MCF 10A (cell line): ENCODE measurements at places on chromosomes 5 and 9.
A peak's percentile ranks its signal among the peaks of the same experiment; 100 is the strongest.

DNA sequence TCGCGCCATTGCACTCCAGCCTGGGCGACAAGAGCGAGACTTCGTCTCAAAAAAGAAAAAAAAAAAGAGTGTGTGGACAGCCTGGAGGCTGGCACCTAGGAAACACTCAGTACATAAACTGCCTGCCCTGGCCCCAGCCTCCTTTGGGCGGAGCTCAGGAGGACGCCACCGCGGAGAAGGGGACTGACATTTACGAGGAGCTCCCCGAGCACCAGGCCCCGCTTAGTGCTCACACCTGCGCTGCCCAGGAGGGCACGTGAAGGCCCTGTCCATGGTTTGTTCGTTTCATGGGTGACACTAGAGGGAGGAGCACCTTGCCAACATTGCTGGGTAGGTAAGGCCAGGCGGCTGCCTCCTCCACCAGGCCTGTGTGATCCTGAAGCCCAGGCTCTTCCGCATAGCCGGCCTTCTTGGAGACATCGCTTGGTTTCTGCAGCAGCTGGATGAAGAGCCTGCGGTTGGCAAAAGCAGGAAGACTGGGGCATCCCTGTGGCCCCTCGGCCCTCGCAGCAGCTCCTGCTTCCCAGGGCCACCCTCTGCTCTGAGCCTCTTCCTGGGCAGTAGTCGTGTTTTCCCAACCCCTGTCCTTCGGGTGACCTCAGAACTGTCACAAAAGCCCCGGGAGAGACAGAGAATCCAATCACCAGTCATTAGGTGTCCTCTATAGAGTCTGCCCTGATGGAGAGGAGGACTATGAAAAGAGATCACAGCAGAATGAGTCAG lies 26.2 kb upstream of the LAMC3 start:
- no peak for DNase-seq

- DNase-seq, result peak; percentile 20
These were observed 46.8 kb downstream of the APTX start for GRCh38 chr9:32954642-32955041.

- peak; percentile 40 for DNase-seq
These were observed 94.5 kb upstream of the LIFR start for GRCh38 chr5:38650946-38651345.

GRCh38 chr5:33934176-33934575 lies 2.0 kb upstream of the RXFP3 start:
- no peak for DNase-seq

DNA sequence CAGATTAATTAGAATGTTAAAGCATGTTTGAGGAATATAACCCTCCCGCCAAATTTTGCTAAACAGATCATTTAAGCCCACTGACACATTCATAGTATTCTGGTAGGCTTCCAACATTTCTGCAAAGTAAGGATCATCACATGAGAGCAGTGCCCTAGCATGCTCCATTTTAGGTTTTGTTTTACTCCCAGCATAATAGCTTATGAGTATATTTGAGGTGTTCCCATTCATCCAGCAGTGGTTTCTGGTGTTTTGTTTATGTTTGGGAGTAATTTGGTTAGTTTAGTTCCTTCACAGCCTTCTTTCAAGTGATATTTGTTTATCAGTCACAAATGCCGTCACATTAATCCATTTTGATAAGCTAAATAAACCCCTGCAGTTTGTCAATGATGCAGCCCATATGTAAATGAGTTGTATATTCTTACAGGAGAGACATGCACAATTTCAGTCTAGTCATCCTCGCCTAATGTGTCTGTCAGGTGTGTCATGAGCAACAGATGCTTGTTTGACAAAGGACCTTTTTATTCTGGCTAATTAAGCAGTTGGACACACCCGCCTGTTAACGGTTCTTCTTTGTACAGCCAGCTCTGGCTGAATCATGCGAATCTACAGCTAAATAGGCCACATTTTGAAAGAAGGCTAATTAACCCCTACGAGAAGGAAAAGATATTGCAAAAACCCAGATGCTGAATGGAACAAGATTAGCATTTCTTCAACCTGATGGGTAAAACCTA lies 124.4 kb downstream of the RFX3 start:
- DNase-seq, result no peak

DNA sequence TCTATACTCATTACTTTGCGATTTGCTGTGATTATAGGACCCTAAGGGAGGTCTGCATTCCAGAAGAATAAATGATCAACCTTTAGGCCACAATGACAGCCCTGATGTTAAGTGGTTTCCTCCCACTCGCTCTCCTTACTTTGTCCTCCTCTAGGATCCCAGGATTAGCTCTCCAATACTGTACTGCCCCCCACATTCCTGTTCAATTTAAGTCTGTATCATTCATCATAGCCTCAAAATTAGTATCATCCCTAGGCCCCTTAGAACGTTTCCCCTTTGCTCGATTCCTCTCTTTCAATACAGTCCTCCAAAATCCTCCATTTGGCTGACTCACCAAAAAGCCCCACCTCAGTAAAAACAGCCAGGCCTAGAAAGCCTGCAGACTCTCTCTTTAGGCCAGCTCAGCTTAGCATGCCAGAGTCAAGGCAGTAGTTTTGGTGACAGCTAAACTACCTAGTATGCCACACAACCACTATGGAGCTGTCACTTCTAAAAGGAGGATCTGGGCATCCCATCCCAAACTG lies 24.4 kb downstream of the RNF145 start:
- DNase-seq, result peak; percentile 77

- DNase-seq, result no peak
These were observed 129.2 kb downstream of the MYO10 start for GRCh38 chr5:16806711-16807546.

DNA sequence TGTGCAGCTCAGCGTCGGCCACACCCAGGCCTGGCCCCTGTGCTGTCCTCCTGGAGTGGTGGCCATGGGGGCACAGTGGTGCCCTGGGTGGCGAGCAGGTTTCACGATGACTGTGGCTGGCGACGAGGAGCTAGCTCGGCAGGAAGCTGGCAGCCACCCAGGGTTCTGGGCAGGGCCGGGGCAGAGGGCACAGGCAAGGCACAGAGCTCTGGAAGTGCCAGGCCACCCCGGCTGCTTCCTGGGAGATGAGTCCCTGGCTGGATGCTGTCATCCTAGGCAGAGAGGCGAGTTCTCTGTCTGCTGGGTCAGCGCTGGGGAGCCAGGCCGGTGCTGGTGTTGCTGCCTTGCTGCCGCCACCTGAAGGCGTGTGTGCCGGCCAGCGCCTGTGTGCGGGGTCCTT lies 51.7 kb downstream of the RXRA start:
- DNase-seq, result peak; percentile 81

DNA sequence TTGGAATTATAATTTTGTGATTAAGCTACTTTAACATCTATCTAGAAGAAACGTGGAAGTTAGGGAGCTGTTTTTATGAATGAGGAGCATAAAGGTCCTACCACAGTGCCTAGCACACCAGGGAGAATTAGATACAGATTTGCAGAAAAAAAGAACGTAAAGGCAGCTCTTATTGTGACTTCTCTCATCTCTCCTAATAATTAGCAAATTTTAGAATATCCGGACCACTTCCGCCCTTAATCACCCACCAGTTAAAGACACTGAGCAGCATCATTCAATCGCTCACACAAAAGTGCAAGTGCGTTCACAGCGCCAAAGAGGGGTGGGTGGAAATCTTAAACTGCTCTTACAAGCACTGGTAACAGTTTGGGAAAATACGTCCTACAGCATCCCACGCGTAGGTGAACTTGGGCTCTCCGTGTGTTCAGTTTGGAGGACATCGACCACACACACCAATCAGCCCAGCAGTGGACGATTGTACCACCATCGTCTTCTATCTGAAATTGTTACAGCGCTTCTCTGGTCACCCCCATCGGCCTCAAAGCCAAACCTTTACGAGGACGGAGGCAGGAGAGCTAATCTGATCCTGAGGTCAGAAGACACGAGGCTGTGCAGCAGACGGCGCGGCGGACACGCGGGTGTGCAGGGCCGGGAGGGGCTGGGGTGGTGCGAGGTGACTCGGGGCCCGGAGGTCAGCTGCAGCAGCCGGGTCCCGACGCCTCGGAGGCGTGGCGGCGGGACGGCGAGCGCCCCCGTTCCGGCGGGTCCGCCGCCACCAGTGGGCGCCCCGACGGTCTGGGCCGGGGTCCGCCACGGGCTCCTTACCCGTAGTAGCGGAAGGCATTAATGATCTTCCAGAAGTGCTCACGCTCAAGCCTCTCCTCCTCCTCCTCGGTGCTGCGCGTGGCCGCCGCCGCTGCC lies 646 bp downstream of the CARNMT1 start:
- peak; percentile 50 for DNase-seq

DNA sequence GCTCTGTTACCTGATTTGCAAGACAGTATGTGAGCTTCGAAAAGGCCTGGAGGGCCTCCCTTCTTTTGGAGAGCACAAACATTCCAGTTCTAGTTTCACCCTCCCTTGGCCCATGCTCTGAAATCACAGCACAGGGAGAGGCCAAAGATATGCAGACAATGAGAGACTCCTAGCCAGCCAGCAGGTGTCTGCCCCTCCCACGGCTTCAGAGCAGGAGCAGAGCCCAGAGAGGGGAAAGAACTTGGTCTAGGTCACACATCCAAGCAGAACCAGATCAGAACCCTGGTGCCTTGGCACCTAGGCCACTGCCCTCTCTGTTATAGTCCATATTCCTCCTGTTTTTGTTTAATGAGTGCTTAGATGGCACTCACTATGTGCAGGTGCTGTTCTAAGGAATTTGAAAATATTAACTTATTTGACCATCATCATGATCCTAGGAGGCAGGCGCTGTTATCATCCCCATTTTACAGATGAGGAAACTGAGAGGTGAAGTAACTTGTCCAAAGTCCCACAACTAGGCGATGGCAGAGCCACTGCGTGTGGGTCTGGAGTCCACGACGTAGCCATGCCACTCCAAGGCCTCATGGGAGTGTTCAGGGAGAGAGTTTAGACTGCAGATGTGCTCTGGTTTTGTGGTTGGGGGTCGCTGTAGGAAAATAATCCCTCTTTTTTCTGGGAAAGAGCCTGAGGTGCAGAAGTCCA lies 27.2 kb downstream of the TMOD1 start:
- DNase-seq, result no peak

DNA sequence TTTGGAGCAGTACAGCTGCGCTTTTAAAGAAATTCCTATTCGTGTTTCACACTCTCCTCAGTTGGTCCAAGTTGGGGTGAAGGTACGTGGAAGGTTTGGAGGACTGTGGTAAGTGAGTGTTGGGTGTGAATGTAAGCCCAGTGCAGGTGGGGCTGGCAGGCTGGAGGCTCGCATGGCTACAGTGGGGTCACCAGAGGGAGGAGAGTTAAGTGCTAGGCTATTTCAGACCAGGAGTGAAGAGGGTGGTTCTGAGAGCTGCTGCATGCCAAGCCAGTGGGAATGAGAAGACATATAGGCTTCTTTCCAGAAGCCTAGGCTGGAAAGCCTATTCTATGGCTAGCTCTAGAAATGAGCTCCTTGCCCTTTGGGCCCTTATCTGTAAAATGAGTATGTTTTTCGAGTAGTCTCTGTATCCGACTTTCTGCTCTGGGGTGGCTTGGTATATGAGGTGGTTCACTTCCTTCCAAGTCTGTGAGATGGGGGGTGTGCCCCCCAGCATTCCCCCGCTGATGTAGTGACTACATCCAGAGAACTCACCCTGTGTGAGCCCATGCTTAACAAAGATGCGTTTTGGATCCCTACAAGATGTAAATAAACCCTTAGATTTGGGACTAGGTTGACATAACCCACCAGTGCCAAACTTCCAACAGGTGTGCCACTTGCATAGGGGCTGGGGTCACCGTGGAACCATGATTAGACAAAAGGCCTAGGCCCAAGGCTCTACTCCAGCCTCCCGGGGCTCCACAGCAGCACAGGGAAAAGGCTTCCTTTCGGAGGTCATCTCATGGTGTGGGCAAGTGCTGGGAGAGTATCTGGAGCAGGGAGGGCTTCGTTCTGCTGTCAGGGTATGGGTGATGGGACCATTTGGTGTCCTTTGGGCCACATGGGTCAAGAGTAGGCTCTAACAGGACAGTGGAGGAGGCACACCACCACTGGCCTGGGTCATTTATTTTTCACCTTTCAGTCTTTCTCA lies 2.6 kb downstream of the TCF7 start:
- DNase-seq, result no peak

- no peak for DNase-seq
These were observed 71.8 kb downstream of the NRG2 start for GRCh38 chr5:139971202-139971725.

DNA sequence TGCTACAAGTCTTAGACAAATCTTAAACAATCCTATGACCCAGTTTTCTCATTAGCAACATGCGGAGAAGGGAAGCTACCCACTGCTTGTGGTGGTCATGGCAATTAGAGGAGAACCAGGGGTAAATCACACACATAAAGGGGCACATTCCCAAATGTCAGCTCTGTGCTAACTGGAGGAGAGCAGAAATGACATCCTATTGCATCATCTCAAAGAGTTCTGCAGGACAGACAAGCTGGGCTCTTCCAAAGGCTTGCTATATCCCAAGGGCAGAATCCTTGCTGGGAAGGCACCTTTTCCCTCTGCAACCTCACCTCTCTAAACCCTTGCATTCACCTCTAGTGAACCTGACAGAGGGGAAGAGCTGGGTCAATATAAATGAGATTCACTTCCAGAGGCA lies 17.0 kb upstream of the WWC1 start:
- no peak for DNase-seq

DNA sequence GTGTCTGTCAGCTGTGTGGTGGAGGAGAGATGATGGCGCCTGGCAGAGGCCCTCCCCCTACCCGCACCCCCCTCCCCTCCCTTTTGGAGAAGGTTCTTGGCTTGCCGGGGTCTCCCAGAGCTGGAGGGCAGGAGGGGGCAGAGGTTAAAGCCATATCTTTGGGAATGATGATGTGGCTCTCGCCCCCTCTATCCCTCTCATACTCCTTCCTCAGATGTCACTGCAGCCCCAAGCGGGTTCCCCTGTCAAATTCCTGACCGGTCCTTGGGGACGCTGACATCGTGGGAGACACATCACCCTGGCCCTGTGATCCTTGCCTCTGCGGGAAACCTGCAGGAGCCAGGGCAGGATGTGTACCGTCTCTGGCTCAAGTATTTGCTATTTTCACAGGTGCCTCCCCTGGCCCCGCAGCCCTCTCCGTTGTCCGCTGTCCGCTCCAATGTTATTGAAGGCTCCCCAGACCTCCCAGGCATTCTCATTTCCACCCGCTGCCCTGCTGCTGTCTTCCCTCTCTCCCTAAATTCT lies 109.5 kb downstream of the FOXD1 start:
- no peak for DNase-seq
